8988T (cell line): ENCODE measurements at places on chromosomes 7 and 10.

DNA sequence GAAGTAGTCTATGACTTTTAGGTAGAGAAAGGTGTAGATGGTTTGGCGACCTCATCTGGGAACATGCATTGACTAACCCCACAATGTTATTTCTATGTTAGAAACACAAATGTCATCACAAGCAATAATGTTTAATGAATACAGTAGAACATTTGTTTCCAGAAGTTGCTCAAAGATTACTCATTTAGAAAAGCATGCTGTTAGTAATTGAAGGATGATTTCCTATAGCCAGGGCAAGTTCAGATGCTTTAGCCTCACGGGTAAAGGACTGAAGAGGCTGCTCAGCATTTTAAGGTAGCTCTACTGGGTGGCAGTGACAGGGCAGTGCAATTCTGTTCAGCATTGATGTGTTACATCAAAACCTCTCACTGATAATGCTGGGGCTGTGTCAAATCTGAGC, 199.3 kb upstream of the FZD1 start:
- no peak for DNase-seq

DNA sequence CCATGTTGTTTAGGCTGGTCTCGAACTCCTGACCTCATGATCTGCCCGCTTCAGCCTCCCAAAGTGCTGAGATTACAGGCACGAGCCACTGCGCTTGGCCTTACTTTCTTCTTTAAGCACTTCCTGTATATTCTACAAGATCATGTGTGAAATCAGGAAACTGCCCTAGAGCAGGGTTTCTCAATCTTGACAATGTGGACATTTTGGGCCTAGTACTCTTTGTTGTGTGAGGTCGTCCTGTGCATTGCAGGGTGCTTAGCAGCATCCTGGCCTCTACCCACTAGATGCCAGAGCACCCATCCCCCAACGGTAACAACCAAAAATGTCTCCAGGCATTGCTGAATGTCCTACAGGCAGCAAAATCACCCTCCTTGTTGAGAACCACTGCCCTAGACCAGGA, 24.7 kb downstream of the RRP12 start:
- DNase-seq: no peak

DNA sequence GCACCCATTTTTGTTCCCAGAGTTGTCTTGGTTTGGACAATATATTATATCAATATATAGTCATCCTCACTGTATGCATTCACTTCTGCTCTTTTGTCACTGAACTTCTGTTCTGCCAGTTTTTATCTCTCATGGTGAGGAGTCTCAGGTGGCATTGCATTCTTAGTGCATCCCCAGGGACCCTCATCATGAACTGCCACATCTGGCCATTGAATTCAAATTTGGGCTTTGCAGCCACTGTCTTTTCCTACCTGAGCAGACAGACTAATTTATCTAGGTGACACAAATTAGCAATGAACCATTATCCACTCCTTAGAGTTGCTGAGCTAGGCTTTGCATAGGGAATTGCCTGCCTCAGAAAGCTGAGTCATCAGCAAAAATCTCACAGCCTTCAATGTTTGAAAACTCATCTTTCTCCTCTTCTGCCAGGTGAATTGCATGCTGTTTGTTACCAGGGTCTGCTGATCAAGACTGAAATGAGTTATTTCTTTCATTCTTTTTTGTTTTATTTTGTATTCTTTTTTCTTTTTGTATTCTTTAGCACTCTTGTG, 316.8 kb upstream of the MTPN start:
- DNase-seq: no peak

GRCh38 chr10:100830728-100831111, 82.0 kb upstream of the SLF2 start:
- DNase-seq: no peak

DNA sequence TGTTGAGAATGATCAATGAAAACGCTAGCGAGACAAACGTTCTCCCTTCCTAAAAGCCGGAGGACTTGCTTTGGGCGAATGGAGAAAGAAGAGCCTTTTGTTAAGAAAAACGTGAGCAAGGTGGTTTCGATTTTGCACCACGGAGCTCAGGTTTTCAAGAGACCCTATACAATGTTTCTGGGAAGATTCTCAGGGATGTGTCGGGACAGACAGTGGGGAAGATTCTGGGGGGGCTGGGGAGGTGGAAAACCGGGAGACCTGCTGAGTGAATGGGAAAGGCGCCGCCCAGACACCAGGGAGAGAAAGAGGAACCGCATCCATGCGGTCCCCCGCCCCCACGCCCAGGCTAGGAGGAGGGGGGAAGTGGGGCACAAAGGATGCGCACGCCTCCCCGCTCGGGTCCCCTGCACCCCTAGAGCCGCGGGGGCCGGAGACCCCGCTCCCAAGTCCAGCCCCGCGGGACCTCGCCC, 745 bp downstream of the YWHAG start:
- no peak for DNase-seq

DNA sequence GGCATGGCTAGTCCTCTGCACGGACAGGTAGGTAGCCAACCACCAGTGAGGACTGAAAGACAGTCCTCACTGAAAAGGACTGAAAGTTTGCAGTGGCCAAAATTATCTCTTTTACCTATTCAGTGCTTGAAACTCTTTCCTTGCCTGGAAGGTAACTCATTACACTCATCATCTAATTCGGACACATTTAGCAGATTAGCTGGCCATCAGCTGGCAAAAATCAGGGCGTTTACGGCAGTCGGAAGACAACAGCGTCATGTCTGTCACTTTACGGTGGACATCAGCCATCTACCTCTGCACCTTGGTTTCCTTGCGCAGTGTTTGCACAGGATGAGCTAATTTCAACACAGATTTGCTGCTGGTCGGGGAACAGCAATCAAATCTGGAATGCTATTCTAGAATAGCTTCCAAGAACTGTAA, 740 bp downstream of the ANXA7 start:
- DNase-seq: no peak

GRCh38 chr7:2965745-2966270, 77.9 kb downstream of the CARD11 start:
- DNase-seq: no peak

DNA sequence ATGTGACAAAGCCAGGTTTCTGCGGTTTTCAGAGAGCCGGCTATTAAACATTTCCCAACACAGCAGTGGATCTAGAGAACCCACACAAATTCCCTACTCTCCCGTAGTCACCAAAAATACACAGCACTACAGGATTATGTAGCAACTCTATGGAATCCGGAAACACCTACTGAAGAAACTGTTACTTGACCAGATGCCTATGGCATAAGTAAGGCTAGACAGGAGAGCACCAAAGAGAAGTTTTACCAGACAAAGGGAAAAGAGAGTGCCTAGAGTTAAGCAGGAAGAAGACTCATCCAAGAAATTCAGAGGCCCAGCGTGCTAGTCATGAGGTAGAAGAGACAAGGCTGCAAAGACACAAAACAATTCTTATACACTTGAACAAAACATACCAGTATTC, 321.1 kb downstream of the PARD3 start:
- peak; percentile 22 for DNase-seq

- DNase-seq: no peak
Observed at GRCh38 chr7:56077681-56078080, 13.6 kb downstream of the SUMF2 start.

- no peak for DNase-seq
Observed at GRCh38 chr7:2681929-2682799, 5.8 kb upstream of the AMZ1 start.

DNA sequence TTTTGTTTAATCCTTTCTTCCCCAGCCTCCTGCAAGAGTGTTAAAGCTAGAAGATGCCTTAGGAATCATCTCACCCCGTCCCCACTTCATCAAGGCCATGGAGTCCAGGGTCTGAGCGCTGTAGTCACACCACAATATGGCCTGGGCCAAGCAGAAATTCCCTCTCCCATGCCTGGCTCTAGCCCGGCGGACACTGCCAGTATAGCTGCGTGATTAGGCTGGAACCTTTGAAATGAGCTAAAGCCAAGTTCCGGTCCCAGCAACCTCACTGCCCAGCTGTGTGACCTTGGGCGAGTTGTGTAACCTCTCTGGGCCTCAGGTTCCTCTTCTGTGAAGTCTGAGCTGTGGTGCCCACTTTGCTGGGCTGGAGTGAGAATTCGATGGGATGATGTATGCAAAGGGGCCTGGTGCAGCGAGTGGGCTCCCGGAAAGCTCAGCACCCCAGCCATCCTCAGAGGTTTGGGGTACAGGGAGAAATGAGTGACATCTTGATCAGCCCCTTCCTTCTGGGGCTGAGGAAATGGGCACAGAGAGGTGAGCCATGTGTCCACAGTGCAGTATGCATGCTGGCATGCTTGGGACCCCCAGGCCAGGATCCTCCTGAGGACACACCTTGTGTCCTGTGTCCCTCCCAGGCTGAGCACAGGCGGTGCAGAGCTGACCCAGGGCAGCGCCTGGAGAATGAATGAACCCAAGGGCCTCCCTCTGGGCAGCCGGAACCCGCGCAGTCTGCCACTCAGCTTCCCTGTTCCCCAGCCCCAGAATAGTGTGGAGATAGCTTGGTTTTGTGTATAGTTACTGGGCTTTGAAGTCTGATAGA, 118.6 kb downstream of the ZMIZ1 start:
- DNase-seq: no peak

GRCh38 chr7:51366930-51367613, 50.5 kb upstream of the COBL start:
- DNase-seq: peak; percentile 58

GRCh38 chr7:140576589-140576988, 64.0 kb downstream of the DENND2A start:
- no peak for DNase-seq

- no peak for DNase-seq
Observed at GRCh38 chr7:20200971-20201370, 16.2 kb downstream of the MACC1 start.

GRCh38 chr7:138166681-138167080, 90.4 kb downstream of the AKR1D1 start:
- DNase-seq: no peak

DNA sequence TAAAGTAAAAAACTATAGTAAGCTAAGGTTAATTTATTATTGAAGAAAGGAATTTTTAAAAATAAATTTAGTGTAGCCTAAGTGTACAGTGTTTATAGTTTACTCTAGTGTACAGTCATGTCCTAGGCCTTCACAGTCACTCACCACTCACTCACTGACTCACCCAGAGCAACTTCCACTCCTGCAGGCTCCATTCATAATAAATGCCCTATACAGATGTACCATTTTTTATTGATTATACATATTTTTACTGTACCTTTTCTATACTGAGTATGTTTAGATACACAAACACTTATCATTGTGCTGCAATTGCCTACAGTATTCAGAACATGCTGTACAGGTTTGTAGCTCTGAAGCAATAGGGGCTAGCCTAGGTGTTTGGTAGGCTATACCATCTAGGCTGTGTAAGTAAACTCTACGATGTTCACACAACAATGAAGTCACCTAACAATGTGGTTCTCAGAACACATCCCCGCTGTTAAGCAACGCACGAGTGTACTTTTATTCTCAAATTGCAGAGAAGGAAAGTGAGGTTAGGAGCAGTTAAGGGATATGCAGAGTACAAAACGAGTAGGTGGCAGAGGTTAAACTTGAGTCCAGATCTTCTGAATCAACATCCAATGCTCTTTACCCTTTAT, 38.9 kb upstream of the PLCE1 start:
- DNase-seq: no peak

GRCh38 chr10:115937768-115938056, 335.3 kb downstream of the GFRA1 start:
- DNase-seq: no peak

GRCh38 chr10:36802490-36803153, 322.8 kb upstream of the ANKRD30A start:
- DNase-seq: no peak

DNA sequence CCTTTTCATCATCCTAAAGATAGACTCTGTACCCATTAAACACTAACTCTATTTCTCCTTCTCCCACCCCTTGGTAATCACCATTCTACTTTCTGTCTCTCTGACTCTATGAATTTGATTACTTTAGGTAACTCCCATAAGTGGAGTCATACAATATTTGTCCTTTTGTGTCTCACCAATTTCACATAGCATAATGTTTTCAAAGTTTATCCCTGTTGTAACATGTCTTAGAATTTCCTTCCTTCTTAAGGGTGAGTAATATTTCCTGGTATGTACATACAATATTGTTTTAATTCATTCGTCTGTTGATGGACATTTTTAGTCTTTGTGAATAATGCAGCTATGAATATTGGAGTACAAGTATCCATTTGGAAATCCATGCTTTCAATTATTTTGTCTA, 50.9 kb upstream of the CDCA7L start:
- DNase-seq: no peak

DNA sequence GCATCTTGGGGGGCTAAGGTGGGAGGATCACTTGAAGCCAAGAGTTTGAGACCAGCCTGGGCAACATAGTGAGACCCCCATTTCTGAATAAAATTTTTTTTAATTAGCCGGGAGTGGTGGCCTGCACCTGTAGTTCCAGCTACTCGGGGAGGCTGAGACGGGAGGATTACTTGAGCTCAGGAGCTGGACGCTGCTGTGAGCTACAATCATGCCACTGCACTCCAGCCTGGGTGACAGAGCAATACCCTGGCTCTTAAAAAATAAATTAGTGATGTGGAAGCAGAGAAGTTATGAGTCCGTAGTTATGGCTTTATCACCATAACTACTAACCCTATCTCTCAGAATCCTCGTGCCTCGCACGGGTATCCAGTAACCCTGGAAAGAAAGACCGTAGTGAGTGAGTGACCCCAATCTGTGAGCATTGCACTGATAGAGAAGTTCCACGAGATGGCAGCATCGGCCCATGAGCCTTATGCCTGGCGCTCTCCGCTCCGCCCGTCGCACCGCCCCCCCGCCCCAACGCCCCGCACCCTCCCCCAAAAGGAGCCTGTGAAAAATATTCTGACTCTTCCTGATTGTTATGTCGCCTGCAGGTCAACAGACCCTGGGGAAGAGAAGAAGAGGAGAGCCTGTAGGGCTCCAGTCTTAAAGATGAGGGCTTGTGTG, 4.9 kb upstream of the SLC29A3 start:
- DNase-seq: peak; percentile 74

DNA sequence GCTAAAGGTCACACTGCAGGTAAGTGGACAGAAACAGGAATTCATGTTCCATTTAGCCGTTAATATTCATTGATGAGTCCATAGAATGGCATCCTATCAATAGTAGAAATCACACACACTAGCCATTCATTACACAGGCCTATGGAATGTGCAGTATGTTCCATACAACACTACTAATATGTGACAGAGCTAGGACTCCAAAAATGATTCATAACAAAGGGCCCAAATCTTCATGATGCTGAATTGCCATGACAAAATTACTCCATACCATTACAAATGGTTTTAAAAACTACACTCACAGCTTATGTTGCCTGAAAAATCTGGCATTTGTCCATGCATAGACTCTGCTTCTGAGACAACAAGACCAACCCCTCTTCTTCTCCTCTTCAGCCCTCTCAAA, 549.1 kb downstream of the XPNPEP1 start:
- no peak for DNase-seq

- no peak for DNase-seq
Observed at GRCh38 chr7:22219739-22220493, 137.0 kb downstream of the RAPGEF5 start.
